ENCODE measurements at places on chromosomes 1 and 21.
A peak's percentile ranks its signal among the peaks of the same experiment; 100 is the strongest.

DNA sequence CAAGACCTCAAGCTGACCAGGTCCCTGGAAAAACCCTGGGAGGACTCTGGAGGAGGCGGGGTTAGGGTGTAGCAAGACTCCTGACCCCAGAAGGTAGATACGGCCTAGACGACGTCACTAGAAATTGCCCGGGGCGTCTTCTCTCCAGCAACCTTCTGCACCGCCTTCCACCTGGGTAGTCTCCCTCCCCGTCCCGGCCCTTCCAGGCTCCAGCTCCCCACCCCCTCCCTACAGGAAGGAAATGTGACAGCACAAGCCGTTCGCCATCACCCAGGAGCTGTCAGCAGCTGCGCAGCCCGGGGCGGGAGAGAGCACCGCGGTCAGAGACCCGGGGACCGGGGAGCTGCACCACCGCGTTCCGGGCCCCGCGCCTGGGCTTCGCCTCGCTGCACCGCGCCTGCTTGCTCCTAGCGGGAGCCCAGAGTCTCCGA lies 20.0 kb downstream of the SERTAD4 start:
- no peak overlapping the region for H3K4me3 ChIP-seq
- H3K4me1 ChIP-seq = peaks cover 13% of the 10 kb centered on the region

- no peaks in the 10 kb centered on the region for H3K27me3 ChIP-seq
- no peak overlapping the region for H3K27ac ChIP-seq
- no peak for DNase-seq
These were observed 6.8 kb upstream of the TEKT2 start for GRCh38 chr1:36076979-36077573.

DNA sequence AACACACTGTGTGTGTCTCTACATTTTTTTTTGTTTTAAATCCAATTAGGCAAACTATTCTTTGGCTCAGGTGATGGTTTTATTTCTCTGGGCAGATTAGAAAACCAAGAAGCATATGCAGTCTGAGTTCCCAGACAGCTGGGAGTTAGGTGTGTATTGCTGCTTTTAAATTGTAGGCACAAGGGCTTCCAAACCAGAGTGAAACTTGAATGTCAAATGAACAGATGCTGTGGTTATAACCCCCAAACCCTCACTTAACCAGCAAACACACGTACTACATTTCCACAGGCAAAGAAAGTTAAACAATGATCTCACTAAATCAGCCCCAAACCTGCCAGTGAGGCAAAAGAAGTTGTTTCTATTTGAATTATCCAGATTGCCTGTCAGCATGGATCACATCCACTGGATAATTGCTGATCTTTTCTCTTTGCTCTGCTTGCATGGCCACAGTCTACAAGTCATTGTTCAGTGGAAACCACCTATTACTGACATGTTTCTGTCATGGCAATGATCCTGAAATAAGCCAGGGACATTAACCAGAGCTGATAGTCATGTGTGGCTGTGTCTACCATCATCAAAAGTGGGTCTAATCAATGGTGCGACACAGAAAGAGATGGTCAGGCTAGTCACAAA lies 576.5 kb upstream of the PLXNA2 start:
- no peaks in the 10 kb centered on the region for H3K36me3 ChIP-seq
- H3K27me3 ChIP-seq = no peaks in the 10 kb centered on the region
- H3K4me1 ChIP-seq = no peaks in the 10 kb centered on the region
- no peak overlapping the region for H3K27ac ChIP-seq
- H3K4me3 ChIP-seq = no peak overlapping the region
- peak; percentile 17 for DNase-seq

GRCh38 chr1:65958561-65959350 lies 166.1 kb downstream of the PDE4B start:
- H3K27ac ChIP-seq = peak overlapping the region; percentile 38
- no peaks in the 10 kb centered on the region for H3K36me3 ChIP-seq
- no peaks in the 10 kb centered on the region for H3K27me3 ChIP-seq

GRCh38 chr21:41370840-41371684 lies 9.2 kb downstream of the MX2 start:
- H3K4me3 ChIP-seq = no peak overlapping the region
- no peaks in the 10 kb centered on the region for H3K36me3 ChIP-seq
- DNase-seq = no peak
- peaks cover 6% of the 10 kb centered on the region for H3K27me3 ChIP-seq
- no peak overlapping the region for H3K27ac ChIP-seq
- peaks cover 3% of the 10 kb centered on the region for H3K4me1 ChIP-seq

DNA sequence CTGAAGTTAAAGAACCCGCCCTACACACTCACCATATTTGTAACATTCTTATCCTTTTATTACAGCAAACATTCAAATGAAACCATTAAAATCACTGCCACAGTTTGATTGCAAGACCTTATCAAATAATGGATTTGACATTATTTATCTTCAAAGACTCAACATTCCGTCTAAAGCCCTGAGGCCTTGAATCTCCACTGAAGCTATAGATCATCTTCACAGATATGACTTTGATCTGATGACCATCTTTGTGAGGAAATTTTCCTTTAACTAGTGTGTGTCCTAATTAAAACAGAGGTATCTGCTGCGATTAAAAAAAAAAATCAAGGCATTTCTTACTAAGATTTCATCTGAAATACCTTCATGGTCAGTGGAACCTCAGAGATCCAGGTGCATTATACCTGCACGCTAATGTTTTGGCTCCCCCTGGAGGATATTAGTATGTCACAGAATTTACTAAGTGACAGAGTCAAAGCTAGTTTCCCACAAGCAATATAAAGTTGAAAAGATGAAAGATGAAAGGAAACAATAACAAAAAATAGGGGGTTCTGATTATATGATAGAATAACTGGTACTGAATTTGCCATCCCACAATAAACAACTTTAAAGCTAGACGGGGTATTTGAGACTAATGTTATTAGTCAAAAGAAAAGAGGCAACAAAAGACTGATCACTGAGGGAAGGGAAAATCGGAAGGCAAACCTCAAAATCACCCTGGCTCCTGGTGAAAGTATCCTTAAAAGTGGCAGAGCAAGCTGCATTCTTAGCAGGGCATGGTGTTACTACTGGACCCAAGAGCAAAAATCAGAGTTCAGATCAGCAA lies 923.4 kb downstream of the NCAM2 start:
- H3K27me3 ChIP-seq = no peaks in the 10 kb centered on the region
- DNase-seq = no peak
- no peaks in the 10 kb centered on the region for H3K36me3 ChIP-seq
- H3K27ac ChIP-seq = no peak overlapping the region
- no peak overlapping the region for H3K4me3 ChIP-seq

DNA sequence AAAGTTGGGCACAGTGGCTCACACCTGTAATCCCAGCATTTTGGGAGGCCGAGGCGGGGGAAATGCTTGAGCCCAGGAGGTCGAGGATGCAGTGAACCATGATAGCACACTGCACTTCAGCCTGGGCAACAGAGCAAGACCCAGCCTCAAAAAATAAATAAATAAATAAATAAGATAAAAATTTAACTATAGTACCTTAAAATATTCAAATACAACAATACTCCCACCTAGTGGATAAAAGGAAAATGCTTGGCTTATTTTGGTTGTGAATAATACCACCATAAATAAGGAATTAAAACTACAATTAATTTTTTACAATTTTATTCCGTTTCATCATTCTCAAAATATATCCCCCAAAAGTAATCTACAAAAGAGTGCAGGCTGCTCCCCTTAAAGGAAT lies 8.1 kb downstream of the PSMG1 start:
- no peak overlapping the region for H3K4me3 ChIP-seq
- H3K4me1 ChIP-seq = no peaks in the 10 kb centered on the region
- no peak for DNase-seq
- peaks cover 58% of the 10 kb centered on the region for H3K36me3 ChIP-seq

- H3K36me3 ChIP-seq = peaks cover 60% of the 10 kb centered on the region
- no peaks in the 10 kb centered on the region for H3K27me3 ChIP-seq
- peak; percentile 96 for DNase-seq
- H3K4me1 ChIP-seq = peaks cover 12% of the 10 kb centered on the region
- H3K27ac ChIP-seq = no peak overlapping the region
These were observed 9.2 kb downstream of the IKBKE start for GRCh38 chr1:206479183-206480125.

- peaks cover 16% of the 10 kb centered on the region for H3K4me1 ChIP-seq
- DNase-seq = no peak
- no peak overlapping the region for H3K27ac ChIP-seq
- H3K27me3 ChIP-seq = no peaks in the 10 kb centered on the region
- H3K36me3 ChIP-seq = peaks cover 91% of the 10 kb centered on the region
- H3K4me3 ChIP-seq = no peak overlapping the region
These were observed 13.4 kb downstream of the ELOA start for GRCh38 chr1:23756676-23757075.

DNA sequence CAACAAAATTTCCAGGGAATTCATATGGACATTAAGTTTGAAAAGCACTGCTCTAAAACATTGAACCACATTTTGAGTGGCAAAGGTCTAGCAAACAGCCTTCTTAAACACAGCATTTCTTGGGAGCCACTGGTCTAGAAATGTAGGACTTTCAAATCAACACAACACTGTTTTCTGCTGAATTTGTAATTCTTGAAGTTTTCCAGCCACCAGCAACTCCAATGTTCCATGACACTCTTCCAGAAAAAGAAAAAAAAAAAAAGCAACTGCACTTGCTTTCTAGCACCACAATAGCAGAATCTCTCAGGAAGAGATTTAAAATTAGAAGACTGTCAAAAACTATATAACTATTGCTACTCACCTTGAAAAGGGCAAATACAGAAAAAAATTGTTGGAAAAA lies 4.5 kb downstream of the SYDE2 start:
- H3K36me3 ChIP-seq = no peaks in the 10 kb centered on the region
- H3K27ac ChIP-seq = no peak overlapping the region
- no peak overlapping the region for H3K4me3 ChIP-seq
- H3K4me1 ChIP-seq = peaks cover 9% of the 10 kb centered on the region

GRCh38 chr1:184822267-184822666 lies 67.6 kb upstream of the EDEM3 start:
- H3K27me3 ChIP-seq = no peaks in the 10 kb centered on the region
- DNase-seq = no peak
- H3K27ac ChIP-seq = no peak overlapping the region
- peaks cover 3% of the 10 kb centered on the region for H3K4me1 ChIP-seq

GRCh38 chr1:151512326-151512725 lies 1.1 kb downstream of the CGN start:
- peaks cover 10% of the 10 kb centered on the region for H3K4me1 ChIP-seq
- H3K36me3 ChIP-seq = no peaks in the 10 kb centered on the region
- no peak overlapping the region for H3K27ac ChIP-seq
- no peak for DNase-seq

DNA sequence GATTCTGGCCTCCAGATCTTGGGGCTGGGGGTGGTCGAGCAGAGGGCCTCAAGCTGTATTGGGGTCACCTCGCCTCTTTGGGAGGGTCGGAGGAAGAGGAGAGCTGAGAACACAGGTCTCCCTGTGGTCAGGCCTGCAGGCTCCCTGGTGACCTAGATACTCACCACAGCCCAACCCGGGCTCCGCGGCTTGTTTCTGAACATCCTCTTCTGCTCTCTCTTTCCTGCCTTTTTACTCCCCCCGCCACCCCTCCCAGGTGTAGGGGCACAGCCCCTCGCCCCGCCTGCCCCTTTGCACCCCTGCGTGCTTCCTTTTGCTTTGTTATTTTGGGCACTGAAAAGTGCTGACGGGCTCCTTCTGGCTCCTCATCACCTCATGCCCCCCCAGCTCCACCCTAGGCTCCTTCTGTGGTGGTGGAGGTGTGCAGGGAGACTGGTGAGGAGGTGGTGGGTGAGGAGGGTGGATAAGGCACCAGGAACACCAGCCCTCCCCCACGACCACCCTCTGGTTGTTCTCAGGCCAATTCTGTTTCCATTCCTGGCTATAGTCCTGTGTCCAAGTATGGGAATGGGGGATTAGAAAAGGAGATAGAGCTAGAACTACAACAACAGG lies 10.6 kb upstream of the LINGO4 start:
- H3K36me3 ChIP-seq = no peaks in the 10 kb centered on the region
- peaks cover 3% of the 10 kb centered on the region for H3K4me1 ChIP-seq
- peak; percentile 57 for DNase-seq
- peaks cover 31% of the 10 kb centered on the region for H3K27me3 ChIP-seq

- no peaks in the 10 kb centered on the region for H3K36me3 ChIP-seq
- H3K4me1 ChIP-seq = no peaks in the 10 kb centered on the region
- no peak overlapping the region for H3K4me3 ChIP-seq
- H3K27ac ChIP-seq = no peak overlapping the region
- no peak for DNase-seq
- H3K27me3 ChIP-seq = no peaks in the 10 kb centered on the region
These were observed 308.8 kb upstream of the USP24 start for GRCh38 chr1:55524006-55524405.

GRCh38 chr1:169048043-169048442 lies 58.4 kb upstream of the ATP1B1 start:
- DNase-seq = no peak
- no peak overlapping the region for H3K27ac ChIP-seq
- H3K4me1 ChIP-seq = no peaks in the 10 kb centered on the region
- H3K27me3 ChIP-seq = no peaks in the 10 kb centered on the region
- H3K36me3 ChIP-seq = no peaks in the 10 kb centered on the region
- no peak overlapping the region for H3K4me3 ChIP-seq

DNA sequence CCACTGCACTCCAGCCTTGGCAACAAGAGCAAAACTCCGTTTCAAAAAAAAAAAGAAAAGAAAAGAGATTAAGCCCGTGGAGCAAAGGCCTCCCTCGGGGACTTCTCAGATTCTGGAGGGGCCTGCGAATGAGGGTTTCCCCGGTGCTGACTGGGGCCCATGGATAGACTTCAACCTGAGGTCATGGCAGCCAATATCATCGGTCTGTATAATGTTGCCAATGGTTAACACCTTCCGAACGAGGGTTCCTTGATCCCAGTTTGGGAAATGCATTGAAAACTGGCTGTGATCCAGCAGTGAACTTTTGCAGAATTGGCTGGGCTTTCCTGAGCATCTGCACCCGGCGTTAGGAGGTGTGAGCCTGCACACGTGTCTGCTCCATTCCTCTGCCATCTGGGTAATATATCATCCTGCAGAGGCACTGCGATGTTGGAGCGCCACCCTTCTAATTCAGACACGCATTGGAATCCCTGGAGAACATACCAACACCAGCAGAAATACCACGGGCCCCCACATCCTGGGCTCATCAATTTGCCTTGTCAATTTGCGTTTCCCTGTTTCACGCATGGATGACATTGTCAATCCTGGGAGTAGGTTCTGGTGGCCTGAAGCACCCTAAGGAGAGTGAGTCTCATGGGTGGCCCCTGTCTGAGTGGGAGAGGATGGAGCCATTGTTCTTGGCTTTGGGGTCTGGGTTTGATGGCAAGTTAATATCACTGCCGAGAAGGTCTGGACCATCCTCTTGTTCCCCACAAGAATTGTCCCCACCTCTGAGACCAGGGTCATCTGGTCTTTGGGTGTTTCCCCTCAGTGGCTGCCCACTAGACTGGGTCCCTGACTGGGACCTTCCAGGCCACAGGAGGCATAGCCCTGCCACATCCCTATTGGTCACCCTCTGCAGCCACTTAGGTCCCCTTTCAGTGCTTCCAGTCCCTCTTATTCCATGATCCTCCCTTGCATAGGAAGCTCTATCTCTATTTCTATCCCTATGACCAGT lies 441.0 kb downstream of the PTPRU start:
- H3K36me3 ChIP-seq = no peaks in the 10 kb centered on the region
- DNase-seq = peak; percentile 17
- no peak overlapping the region for H3K27ac ChIP-seq
- no peaks in the 10 kb centered on the region for H3K27me3 ChIP-seq
- no peak overlapping the region for H3K4me3 ChIP-seq
- no peaks in the 10 kb centered on the region for H3K4me1 ChIP-seq

Data from osteoblast (primary cell).